ENCODE measurements at places on chromosomes 6 and 20.

DNA sequence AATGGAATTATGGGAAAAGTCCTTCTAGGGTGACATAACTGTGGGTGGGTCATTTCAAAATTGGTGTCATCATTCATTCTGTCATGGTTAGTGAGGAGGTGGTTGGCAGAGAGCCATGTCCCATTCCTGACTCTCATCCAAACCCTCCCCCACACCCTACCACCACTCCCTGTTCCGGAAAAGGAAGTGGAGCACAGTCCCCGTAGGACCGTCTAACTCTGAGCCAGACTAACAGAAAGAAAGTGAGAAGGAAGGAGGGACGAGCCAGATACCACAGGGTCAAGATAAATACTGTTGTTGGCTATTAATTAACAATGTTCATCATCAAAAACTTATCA is 4.8 kb downstream of the TRIM10 start:
- DNase-seq, result peak; percentile 74

- DNase-seq, result no peak
Measured at GRCh38 chr6:43173591-43174262, 2.7 kb downstream of the SRF start.

GRCh38 chr6:160685762-160686450 is 16.1 kb upstream of the PLG start:
- no peak for DNase-seq

GRCh38 chr6:40998661-40999060 is 40.4 kb downstream of the UNC5CL start:
- DNase-seq, result no peak

DNA sequence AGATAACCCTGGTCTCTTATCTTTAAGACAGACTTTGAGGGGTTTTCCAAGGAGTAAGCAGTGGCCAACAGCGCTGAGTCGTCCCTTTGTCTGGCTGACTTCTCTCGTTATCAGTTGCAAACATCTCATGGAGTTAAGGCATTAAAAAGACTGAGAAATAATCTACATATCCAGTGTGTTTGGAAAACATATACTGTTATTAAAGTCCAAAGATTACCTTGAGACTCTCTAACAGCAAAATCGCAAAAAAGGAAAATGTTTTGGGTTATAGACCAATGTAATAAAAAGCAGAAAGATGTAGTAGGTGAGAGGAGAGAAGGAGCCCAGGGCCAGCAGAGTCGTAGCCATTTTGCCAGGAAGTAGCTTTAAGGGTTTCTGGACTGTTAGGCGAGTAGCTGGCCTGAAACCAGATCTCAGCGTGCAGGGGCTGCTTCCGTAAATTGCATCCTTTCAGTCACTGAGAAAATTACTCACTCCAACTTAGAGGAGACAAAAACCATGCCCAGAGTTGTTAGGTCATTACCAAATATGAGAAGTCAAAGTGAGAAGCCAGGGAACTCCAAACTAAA is 24.6 kb downstream of the MYLK4 start:
- DNase-seq, result peak; percentile 85

DNA sequence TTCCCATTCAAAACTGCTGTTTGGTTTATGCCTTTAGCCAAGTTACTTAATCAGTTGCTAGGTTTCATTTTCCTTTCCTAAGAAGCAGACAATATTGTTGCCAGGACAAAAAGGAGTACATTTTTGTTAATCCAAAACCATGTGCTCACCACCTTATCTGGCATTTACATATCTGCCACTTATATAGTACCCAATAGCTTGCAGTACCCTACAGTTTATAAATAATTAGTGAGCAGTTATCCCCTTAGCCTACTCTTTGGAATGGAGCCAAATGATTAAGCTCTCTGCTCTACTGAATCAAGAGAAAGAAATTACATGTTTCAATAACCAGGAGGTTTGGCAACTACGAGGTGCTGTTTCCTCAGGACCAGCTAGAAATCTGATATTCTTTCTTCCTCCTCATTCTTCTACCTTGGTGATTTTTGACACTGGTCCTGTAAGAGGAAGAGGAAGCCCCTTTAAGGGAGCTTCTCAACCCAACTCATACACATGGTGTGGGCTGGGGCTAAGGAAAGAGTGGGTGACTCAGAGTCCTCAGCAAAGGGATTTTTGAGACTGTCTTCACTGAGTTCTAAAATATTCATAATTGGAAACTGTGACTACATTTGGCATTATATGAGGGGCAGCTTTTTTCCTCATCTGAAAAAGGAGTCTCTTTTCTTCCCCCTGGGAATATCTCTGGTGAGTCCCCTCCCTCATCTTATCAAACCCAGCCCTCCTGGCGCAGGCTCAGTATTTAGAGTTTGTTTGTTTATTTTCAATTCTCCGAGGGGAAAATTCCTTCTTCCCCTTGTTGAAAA is 1.5 kb downstream of the ZNFX1 start:
- DNase-seq, result peak; percentile 65

GRCh38 chr6:142909686-142910085 is 35.3 kb downstream of the HIVEP2 start:
- no peak for DNase-seq

GRCh38 chr6:3766214-3766613 is 14.7 kb upstream of the PXDC1 start:
- DNase-seq, result no peak

DNA sequence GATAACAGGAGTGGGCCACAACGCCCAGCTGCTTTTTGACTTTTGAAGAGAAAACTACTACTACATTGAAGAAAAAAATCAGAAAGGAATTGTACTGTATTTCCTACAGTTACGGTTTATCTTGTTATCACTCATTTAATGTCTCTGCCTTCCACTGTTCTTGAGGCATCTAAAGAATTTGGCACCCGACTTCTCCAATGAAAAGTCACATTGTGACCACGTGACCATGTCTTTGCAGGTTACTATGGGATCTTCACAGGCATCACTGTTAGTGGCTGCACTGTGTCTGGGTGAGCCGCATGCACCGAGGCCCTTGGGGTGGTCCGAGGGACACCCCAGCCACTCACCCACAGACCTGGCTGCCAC is 26.8 kb downstream of the RRBP1 start:
- no peak for DNase-seq

DNA sequence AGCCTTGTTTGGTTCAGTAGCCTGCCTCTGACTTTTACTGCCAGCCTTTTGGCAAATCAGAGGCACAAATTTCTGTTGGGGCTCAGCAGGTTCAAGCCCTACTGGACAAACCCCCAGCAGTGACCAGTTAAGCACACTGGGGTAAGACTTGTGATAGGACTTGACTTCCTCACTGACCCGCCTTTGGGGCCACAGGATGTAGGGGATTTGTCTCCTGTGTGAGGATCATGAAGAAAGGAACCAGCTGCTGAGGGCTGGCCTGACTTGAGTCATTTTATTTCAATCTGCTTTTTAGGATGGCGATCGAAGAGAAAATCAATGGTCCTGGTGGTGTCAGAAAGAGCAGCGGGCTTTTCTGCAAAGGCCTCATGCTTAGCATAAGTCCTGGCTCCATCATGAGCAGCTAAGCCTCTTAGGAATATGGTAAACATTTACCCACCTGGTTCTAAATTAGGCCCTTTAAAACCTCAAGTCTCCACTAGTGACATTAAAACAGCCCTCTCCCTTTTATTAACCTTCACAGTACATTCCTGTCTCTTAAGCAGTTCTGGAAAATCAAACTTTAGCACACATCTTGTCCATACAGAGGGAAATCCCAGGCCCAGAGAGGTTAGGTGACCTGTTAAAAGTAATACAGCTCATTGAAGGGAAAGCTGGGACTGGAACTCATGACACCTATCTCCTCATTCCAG is 16.6 kb downstream of the CHMP4B start:
- DNase-seq, result no peak

DNA sequence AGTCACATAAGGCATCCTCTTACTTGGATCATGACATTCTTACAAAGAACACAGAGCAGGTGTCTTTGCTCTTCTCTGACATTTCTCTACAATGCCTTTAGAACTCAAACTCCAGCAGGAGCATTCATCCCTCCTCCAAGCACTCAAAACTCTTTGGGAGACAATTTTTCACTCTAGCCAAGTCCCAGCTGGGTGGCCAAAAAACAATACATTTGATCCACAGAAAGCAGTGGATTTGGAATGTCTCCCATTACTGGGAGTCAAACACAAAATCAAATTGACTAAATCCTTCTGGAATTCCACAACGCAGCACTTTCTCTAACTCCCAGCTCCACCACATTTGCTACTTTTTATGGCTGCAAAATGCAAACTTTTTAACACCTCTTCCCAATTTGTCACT is 108.6 kb upstream of the VGLL2 start:
- no peak for DNase-seq

DNA sequence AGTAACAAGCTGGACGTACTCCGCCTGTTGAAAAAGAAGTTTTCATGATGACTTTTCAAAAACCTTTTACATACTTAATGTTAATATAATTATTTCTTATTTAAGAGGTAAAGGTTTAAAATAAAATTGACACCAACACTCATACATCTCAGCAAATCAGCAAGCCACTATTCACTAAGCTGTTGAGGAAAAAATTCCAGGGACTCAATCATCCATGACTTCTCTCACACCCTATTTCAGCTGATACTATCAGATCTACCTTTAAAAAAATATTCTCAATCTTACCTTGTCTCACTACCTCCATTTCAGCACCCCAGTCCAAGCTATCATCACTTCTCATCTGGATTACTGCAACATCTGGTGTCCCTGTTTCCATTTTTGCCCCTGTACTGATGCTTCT is 109.3 kb downstream of the HACE1 start:
- DNase-seq, result no peak

DNA sequence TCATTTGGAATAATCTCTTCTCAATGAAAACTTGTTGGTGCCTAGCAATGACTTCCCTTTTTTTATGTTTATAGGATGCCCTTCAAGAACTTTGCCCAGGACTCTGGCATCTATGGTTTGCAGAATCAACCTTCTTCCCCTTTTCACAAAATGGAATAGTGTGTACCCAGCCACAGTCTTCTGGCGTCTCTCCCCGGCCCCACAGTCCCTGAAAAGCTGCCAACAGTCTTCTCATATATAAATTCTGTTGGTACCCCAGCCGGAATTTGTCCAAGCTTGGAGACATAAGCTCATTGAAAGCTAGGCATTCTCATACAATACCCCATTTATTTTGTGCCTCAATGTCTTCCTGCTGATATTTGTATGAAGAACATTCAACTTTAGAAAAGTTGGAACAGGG is 26.4 kb upstream of the MCM3 start:
- DNase-seq, result no peak

- no peak for DNase-seq
Measured at GRCh38 chr6:47810885-47811284, 29.1 kb downstream of the OPN5 start.

DNA sequence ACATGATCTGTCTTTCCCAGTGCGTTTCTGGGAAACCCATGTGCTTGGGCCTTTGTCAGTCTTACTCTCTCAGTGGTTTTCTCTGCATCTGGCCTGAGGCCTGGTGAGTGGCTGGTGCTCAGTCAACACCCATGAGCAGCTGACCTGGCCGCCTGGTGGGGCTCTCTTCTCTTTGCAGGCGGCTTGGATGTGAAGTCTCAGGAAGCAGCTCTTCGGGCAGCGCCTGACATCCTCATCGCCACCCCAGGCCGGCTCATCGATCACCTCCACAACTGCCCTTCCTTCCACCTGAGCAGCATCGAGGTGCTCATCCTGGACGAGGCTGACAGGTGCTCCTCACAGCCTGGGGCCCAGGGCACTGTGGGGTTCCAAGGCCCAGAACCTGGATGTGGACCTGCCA is 10.8 kb downstream of the DDX27 start:
- DNase-seq, result no peak

DNA sequence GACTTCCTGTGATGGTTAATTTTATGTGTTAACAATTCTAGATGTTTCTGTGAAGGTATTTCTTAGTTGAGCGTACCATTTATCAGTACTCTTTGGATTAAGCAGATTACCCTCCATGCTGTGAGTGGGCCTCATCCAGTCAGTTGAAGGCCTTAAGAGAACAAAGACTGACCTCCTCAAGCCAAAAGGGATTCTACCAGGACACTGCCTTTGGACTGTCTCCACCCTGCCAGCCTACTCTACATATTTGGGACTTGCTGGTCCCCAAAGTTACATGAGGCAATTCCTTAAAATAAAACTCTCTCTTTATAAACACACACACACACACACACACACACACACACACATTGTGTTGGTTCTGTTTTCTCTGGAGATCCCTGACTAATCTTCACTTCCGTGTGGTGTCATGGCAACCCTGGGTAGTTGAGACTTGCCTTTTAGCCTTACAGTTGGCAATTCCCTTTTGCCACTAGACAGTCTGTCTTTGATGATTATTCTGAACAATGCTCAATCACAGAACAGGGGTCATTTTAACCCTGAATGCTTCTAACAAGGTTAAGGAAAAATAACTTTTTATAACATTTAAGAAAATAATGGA is 32.2 kb downstream of the MRAP2 start:
- peak; percentile 86 for DNase-seq

DNA sequence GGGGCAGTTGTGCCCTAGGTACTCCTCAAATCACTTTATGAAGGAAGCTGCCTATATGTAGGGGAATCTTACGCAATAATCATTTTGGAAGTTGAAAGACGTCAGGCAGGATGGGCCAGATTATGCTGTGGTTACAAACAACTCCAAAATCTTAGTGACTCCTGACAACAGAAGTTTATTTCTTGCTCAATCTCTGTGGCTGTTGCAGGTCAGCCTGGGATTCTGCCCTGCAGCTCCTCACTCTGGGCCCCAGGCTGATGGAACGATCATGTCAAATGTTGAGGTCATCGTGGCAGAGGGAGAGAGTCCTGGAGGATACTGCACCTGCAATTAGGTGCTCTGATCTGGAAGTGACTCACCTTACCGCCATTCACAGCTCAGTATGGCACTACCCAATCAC is 88.4 kb downstream of the ZDHHC14 start:
- no peak for DNase-seq

DNA sequence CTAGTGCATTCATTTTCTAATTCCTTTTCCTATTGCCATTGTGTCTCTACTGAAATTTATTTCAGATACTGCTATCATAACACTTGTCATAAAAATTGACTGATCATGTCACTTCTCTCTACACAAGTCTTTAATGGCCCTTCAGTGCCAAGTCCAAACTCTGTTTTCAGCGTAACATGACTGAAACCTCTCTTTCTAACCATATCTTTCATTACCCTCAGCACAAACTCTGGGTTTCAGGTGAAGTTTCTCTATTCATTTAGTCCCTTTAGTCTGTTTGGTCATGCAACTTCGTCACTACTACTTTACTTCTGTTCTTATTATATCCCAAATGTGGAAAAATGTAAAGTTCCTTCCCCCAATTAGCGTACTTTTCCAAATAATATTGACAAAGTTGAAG is 234.9 kb downstream of the OGFRL1 start:
- no peak for DNase-seq

DNA sequence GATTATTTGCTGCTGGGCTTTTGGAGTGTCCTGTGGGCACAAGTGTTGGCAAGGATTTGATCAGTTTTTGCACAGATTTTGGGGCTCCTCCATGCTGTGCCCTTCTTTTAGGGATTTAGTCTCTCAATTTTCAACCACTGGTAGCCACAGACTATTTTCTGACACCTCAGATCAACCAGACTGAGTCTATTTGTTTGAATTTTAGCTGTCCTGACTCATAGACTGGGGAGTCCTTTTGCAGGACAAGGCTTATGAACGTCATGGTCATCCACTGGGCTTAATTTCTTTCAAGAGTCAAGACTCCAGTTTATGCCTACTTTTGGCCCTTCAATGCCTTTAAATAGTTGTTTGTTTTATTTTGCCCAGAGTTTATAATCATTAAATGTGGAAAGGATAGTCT is 59.3 kb downstream of the BCKDHB start:
- no peak for DNase-seq

Measured in NCI-H226 (cell line).